ENCODE measurements at places on chromosomes 5 and 9. TPM values are rescaled to one million over a fixed set of nuclear protein-coding genes. Genes with fewer than 3 reads are reported as not detected.

Gene ADGRD2
- total RNA-seq, result 0.03 TPM

Gene TMEM171
- 4.0 TPM for total RNA-seq

Gene SH3PXD2B
- total RNA-seq, result 16.2 TPM

Gene GRIA1
- total RNA-seq, result not detected

Gene TLX3
- not detected for total RNA-seq

Gene SLC22A4
- 6.0 TPM for total RNA-seq

Gene DOLPP1
- total RNA-seq, result 18.7 TPM

Gene FBN2
- total RNA-seq, result 17.6 TPM

Gene CCNI2
- total RNA-seq, result 0.07 TPM
